ENCODE measurements at places on chromosomes 5 and 9.

DNA sequence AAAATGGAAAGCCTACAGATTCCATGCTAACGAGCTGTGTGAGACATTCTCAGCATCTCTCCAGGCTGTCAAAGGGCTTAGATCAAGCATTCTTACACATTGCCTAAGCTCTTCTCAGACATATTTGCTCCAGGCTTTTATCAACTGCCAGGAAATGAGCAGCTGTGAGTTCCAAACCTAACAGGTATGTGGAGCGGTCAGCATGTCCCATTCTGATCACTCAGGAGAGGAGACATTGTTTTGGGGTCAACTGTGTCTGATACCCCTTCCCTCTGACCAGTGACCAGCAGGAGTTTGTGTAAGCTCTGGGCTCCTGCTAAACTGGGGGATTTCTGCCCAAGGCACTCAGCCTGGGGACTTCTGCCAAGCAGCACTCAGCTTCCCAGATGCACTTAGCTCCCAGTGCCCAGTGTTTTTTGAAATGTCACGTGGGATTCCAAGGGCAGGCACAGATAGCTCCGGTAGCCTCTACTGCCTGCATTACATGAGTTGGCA, 229.1 kb downstream of the SEC61B start:
- DNase-seq, result no peak

GRCh38 chr5:76379316-76379715, 23.8 kb upstream of the IQGAP2 start:
- no peak for DNase-seq

- DNase-seq, result no peak
These were observed 38.2 kb upstream of the FYB1 start for GRCh38 chr5:39257554-39257953.

DNA sequence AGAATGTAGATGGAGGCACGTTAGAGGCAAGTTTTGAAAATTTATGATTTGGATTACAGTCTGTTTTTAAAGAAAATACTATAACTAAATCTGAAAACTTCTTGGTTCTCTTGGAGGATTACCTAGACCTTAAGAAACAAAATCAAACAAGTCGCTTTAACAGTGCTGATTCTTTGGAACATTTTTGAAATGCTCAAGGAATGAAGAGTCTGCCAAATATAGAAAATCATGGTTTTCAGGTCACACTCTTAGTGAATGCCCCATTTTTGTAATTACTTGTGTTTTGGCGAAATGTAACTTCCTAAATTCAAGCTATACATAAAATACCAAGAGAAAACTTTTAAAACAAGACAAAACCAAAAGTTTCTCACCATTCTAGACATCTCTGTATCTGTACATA, 93.2 kb downstream of the EQTN start:
- no peak for DNase-seq

DNA sequence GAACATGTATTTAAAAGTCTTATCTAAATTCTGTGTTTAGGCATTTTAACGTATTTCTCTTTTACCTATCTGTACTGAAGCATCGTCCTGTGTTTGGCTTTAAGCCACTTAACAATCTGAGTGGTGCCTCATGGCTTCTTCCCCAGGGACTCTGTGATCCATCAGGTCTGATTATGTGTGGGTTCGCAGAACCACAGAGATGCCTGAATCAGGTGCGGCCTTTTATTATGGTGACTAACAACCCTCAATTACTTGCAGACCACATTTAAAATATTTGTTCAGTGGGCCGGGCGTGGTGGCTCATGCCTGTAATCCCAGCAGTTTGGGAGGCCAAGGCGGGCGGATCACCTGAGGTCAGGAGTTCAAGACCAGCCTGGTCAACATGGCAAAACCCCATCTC, 39.6 kb upstream of the SAP30L start:
- DNase-seq, result no peak

Measured in stimulated activated CD4-positive, alpha-beta T cell treated with anti-CD3 and anti-CD28 coated beads, TNF-alpha, amount 100 ng/mL, for 4 hours (primary cell).